Caco-2 (cell line): ENCODE measurements at places on chromosomes 6 and 20.

DNA sequence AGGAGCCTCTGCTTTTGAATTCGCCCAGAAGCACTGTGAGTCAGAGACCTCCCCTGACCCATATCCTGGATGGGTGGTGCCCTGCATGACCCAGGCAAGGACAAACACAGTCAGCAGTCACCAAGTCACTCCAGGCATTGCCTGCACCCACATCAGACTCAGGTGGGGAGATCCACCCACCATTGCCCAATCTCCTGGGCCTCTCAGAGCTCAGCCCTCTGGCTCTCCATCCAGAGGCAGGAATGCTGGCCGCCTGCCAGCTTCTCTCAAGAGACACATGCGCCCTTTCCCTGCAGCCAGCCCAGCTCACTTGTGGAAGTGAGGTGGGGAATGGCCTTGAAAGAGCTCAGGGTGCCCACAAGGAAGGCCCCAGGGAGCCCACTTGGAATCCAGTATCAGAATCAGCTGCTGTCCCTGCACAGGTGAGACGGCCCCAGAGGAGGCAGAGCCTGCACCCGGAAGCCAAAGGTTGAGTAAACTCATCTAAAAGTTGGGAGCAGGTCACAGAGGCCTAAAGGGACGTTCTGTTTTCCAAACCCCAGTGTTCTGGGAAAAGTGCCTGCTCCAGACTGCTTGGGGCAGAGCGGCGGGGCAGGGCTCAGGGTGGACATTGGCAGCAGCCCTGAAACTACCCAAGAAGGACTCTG, 129.8 kb downstream of the PREX1 start:
- peak; percentile 72 for DNase-seq

DNA sequence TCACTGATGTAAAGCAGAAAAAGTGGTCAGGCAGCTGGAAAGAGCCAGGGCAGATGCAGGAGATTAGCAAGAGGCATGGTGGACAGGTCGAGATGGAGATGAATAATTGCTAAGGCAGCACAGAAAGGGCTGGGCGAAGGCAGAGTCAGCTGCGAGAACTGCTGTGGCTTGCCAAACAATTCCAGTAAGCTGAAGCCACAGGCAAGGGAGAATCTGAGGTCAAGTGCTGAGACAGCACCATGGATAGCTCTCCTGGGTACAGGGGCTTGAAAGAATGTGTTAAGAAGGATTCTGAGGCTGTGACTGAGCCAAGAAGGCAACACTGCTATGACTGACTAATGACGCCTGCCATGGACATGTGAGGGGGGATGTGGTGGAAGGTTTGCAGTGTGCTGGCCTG, 220.8 kb upstream of the FOXA2 start:
- no peak for DNase-seq

GRCh38 chr6:30533460-30534294, 22.6 kb downstream of the GNL1 start:
- no peak for DNase-seq

DNA sequence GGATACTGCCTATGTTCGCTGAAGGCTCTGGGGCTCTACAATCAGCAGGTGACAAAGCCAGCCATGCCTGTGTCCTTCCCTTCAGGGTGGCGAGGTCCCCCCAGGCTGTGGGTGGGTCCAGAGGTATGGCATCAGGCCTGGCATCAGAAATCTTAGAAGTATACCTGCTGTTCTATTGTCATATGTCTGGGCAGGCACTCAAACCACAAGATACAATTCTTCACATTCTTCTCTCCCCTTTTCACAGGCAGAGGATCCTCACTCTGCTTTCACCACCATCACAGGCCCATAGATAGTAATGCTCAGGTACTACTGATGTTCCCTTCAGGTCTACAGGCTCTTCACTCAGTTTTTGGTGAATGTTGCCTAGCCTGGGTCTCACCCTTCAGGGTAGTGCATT, 1180.0 kb upstream of the CITED2 start:
- DNase-seq = no peak

GRCh38 chr6:81985191-81985590, 232.7 kb upstream of the TENT5A start:
- DNase-seq = no peak

- DNase-seq = no peak
Measured at GRCh38 chr6:33018904-33019303, 9.5 kb upstream of the HLA-DOA start.

DNA sequence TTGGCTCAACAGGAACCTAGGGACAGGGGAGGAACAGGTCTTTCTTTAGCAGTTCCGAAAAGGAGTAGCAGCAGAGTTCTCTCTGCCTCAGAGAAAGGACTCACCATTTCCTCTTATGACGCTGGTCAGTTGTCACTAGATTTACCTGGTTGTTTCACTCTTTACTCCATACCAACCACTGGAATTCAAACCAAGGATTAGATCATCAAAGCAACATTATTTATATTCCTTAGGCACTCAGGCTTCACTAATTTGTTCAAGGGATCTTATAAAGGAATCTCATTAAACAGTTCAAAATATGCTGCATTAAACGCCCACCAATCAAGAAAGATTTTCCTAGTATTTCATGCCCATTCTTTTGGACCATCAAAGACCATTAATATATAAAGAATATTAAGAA, 1129.5 kb upstream of the MAP3K7 start:
- no peak for DNase-seq
